ENCODE measurements at places on chromosomes 7 and 10.

- DNase-seq = no peak
These were observed 14.0 kb upstream of the UNCX start for GRCh38 chr7:1218541-1219165.

DNA sequence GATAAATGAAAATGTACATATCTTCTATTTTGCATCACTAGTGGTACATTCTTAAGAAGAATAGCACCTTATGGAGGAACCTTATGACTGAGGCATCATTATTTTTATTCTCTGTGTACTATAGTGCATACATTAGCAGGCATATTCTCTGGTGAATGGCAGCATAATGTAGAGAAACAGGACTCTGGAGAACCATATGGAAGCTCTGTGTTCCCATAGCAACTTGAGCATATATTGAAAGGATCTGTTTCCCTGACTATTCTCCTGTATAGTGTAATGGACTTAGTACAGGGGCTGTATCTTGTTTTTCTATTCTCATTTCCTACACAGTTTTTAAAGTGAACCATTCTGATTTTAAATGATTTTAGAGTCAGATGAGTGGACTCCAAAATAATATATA lies 128.4 kb upstream of the SMIM30 start:
- no peak for DNase-seq

DNA sequence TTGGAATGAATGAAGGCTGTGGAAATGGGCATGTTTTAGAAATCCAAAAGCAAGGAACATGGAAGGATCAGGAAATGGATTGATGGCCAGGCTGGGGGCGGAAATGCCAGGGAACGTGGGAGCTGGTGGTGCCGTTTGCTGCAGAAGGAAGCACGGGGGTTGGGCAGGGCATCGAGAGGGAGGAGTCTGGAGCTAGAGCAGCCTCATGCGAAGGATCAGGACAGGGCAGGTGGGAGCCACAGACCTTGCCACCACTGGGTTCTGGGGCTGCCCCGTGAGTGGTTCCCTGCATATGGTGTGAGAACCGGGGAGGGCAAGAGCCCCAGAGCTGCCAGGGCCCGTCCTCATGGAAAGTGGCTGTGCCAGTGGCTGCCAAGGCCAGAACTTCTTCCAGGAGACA lies 193.8 kb upstream of the ZNF32 start:
- DNase-seq = no peak

DNA sequence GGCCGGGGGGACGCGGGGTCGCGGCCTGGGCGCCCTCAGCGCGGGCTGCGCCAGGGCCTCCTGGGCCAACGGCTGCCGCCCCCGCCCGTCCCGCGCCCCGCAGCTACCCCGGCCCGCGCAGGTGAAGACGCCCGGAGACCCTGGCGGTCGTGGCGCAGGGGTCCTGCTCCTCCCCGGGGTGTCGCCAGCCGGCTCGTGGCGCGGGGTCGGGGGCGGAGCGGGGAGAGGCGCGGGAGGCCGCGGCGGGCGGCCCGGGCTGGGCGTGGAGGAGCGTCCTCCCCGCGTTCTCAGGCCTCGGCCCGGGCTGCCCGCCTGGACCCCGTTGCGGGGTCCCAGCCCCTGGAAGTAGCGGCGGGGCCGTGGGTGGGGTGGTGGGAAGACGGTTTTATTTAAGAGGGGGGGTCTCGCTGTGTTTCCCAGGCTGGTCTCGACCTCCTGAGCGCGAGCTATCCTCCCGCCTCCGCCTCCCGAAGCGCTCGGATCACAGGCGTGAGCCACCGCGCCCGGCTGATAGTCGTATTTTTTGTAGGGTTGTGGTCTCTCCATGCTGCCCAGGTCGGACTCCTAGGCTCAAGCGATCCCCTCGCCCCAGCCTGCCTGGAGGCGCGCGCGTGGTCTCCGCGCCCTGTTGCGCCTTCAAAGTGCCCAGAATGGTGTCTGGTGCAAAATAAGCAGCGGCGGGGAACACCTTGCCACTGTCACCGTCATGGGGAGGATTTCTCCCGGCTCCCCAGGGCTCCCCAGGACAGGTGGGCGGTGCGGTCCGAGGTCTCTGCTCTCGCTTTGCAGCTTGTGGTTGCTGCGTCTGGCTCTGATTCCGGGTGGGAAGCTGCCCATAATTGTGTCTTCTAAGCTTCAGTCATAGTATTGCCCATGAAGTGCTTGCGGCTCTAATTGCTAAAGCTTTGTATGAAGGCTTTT lies 15.3 kb upstream of the SUN1 start:
- DNase-seq = no peak

GRCh38 chr10:128612195-128612594 lies 486.0 kb upstream of the MKI67 start:
- no peak for DNase-seq

DNA sequence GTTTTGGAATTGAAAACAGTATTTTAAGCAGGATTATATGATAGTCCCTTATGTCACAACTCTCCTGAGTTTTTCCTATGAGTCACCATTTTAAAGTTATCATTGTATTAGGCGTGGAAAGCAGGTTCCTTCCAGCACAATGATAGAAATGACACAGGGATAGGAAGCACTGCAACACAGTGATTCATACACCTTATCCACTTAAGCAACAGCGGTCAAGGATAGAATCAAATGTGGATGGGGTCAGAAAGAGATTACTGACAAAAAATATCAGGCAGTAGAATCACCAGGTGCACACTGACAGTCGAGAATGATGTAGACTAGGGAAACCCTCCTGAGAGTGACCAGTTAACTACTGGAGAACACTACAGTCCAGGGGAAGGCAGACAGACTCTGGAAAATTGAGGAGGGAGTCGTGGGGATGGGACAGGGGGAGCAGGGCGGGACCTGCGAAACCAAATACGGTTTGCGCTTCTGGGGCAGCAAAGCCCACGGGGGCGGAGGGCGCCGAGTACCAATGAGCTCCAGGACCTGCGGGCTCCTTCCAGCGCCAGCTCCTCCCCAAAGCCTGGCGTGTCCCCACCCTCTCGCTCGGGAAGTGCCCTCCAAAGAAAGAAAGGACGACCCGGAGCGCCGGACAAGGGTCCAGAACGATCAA lies 479 bp downstream of the PNPLA8 start:
- no peak for DNase-seq

GRCh38 chr10:17348011-17348500 lies 106.3 kb downstream of the ST8SIA6 start:
- DNase-seq = no peak

DNA sequence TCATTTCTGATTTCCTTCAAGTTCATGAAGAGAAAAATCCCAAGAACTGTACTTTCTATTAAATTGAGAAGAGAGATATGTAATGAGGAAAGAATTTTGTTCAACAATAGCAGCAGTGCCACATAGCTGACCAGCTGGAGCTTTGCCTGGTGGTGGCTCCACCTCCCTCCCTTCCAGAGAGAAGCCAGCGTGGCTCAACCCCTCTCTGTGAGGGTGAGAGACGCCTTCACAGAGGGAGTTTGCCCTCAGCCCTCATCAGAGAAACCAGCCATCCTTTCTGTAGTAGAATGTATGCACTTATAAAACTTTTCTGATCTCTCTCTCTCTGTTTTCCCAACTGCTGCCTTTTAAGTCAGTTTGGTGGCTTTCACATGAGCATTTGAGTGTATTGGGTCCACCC lies 20.5 kb upstream of the COL1A2 start:
- DNase-seq = no peak

GRCh38 chr10:60679388-60679990 lies 98.8 kb upstream of the CDK1 start:
- DNase-seq = no peak

All from anterior cingulate cortex (tissue), 58 donors.